ENCODE measurements at places on chromosomes 7 and 10. TPM values are rescaled to one million over a fixed set of nuclear protein-coding genes. Genes with fewer than 3 reads are reported as not detected.

GRCh38 chr10:118827466-118828155, 72.8 kb upstream of the CACUL1 start:
- DNase-seq, result no peak

- no peak for DNase-seq
Observed at GRCh38 chr10:86375204-86375603, 8.6 kb upstream of the GRID1 start.

The IL6 gene
- polyA plus RNA-seq, result not detected

The ANKRD61 gene
- polyA plus RNA-seq, result 0.65 TPM

The GARS1 gene
- 81.4 TPM for polyA plus RNA-seq

The PLXDC2 gene
- polyA plus RNA-seq, result 35.6 TPM

The GPR26 gene
- polyA plus RNA-seq, result 0.05 TPM

The DNAAF5 gene
- 36.4 TPM for polyA plus RNA-seq

The KIAA1217 gene
- polyA plus RNA-seq, result 95.8 TPM

GRCh38 chr7:24701261-24702235, 55.7 kb downstream of the GSDME start:
- DNase-seq, result no peak

DNA sequence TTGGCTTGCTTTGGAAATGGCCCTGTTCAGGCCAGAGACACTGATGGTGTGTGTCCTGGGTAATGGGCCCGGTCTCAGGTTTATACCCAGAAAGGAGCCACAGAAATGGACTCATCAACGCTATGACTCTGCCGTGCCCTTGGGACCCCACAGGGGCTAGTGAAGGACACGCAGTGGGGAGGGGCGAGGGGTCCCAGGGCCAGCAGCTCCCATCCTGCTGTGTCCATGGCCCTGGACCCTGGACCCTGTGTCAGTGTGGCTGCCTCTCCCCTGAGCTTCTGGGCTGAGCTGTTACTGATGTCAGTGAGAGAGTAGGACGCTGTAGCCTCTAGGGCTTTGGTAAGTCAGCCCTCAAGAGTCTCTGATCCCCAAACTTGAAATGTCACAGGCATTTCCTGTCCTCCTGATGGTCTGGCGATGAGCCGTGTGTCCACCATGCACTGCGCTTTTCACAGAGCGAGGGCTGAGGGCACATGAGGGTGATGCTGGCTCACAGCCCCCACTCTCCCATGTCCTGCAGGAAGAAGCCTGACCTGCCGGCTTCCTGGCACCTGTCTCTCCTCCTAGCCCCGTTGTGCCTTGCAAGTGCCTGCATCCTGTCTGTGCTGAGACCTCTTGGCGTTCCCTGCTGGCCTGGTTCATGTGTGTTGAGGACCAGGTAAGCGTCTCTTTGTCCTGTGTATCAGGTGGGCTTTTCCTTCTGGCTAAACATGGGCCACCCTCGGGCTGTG, 4.4 kb downstream of the ZNF316 start:
- DNase-seq, result no peak

- no peak for DNase-seq
Observed at GRCh38 chr7:70795948-70796347, 336.0 kb upstream of the GALNT17 start.

The UCMA gene
- polyA plus RNA-seq, result not detected

- no peak for DNase-seq
Observed at GRCh38 chr7:36739351-36739750, 15.1 kb upstream of the AOAH start.

DNA sequence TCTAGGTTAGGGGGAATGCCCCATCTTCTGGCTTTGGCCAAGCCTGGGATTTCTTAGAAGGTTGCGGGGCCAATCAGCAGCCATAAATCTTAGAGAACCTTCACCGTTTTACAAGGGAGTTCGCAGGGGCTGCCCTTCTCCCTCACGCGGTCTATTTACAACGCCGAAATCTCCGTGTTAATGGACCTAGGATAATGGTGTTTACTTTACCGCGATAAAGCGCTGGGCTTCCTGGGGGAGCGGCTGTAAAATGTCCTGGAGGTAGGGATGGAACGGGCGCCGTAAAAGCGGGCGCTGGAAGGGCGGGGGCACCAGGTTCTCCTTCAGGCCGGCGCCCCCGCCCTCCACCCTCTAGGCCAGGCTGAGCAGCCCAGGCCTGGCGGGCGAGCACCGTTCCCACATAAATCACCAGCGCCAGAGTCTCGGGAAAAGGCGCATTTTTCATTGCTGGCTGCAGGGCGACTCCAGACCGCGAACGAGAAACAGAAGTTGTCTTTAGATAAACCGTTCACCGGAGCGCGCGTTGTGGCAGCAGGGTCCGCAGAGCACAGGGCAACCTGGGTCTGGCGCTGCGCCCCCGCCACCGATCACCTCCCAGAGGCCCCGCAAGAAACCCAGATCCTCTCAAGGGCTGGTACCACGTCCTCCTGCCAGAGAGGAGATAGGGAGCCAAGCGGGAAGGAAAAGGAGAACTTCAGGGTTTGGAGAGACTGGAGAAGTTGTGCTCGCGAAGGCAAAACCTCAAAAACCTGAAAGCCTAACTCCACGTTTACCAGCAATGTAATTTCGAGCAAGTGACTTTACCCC, 12.5 kb upstream of the NKX2-3 start:
- no peak for DNase-seq

GRCh38 chr10:1507436-1507835, 229.9 kb downstream of the ADARB2 start:
- DNase-seq, result no peak

The PDZD7 gene
- 2.3 TPM for polyA plus RNA-seq

DNA sequence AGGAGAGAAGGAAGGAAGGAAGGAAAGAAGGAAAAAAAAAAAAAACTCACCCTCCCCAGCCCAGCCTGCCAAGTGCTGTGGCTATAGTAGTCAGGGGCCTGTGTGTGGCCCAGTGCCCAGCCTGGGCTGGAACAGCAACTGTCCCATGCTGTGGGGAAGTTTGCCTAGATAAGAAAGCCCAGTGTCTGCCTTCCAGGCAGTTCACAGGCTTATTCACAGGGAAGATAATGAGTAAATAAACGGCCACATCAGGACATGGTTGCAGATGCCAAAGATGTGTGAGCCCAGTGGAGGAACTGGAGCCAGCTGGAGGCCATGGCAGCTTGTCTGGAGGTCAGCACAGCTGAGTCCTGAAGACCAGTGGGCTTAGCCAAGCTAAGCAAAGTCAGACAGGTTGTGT, 132.4 kb upstream of the FOXK1 start:
- DNase-seq, result no peak

DNA sequence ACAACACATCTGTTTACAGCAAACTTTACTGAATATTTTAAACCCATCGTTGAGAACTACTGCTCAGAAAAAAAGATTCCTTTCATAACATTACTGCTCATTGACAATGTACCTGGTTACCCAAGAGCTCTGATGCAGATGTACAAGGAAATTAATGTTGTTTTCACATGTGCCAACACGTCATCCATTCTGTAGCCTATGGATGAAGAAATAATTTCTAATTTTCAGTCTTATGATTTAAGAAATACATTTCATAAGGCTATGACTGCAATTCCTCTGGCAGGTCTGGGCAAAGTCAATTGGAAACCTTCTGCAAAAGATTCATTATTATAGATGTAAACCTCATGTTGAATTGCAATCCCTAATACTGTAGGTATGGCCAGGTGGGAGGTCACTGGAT, 16.7 kb upstream of the CNNM1 start:
- DNase-seq, result no peak

DNA sequence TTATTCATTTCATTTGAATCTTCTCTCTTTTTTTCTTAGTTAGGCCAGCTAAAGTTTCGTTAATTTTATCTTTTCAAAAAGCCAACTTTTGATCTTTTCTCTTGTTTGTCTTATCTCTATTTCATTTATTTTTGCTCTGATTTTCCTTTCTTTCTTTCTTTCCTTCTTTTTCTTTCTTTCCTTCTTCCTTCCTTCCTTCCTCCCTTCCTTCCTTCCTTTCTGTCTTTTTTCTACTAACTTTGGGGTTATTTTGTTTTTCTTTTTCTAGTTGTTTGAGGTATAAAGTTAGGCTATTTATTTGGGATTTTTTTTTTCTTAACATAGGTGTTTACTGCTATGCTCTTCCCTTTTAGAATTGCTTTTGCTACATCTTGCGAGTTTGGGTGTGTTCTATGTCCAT, 13.2 kb upstream of the ASB15 start:
- DNase-seq, result no peak

- DNase-seq, result no peak
Observed at GRCh38 chr7:93923296-93923695, 1.8 kb downstream of the GNG11 start.

Data from left renal cortex interstitium (tissue), 4 donors.